Type B pancreatic cell (in vitro differentiated cells): ENCODE measurements at places on chromosomes 6 and 20.

GRCh38 chr6:139099984-139100383 is 34.9 kb upstream of the HECA start:
- no peak for DNase-seq

GRCh38 chr20:2213401-2213800 is 82.4 kb upstream of the TGM3 start:
- no peak for DNase-seq

GRCh38 chr6:132067286-132067685 is 116.1 kb upstream of the CCN2 start:
- DNase-seq: no peak

DNA sequence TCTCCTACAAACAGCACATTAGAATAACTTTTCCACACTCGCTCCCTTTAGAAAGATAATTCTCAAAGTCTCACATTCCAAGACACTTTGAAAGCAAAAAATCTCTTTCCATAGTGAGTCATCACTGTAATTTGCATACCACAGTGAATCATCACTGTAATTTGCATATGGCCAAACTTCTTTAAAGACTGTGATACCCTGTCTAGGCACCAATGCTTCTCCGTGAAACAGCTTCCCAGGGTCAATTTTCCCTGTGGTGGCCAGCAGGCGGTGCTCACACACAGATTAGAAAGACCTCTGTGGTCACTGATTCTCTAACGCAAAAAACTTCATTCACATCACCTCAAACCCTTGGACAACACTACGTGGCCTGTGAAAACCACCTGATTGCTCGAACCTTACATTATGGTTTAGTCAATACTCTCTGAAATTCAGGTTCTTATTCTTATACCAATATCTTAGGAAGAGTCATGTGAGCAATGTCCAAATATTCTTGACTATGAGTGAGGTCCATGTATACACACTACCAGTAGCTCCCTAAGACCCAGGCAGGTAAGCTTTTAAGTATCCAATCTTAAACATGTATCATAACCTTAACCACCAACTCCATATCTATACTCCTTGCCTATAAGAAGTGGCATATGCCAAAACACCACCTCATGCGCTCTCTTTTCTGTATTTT is 78.5 kb upstream of the PHACTR1 start:
- DNase-seq: no peak

DNA sequence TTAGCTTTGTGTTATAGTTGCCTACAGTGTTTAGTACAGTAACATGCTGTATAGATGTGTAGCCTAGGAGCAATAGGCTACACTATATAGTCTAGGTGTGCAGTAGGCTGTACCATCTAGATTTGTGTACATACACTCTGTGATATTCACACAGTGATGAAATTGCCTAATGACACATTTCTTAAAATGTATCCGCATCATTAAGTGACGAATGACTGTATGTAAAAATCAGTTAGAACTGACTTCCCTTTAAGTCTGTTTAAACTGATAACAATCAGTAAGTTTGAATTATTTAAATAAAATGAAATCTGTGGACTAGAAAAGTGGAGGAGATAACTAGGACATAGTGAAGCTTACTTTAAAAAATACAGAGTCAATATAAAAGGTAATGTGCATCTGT is 176.1 kb downstream of the CDKAL1 start:
- no peak for DNase-seq

- DNase-seq: no peak
Observed at GRCh38 chr20:1636621-1637020, 16.8 kb upstream of the SIRPB1 start.

DNA sequence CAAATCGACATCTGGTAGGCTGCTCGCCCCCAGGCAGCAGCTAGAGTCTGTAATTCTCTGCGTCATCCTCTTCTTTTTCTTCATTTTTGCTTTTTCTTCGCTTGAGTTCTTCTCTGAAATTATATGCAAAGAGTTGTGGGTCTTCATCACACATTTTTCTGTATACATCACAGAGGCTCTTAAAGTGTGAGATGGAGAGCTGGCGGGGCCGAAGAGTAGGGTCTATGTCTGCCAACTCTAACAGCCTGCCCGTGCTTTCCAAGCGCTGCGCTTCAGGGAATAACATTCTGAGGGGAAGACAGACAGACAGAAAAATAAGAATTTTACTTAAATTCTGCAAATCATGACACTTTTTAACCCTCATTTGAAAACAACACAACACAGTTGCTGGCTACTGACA is 6.0 kb upstream of the CLDN20 start:
- DNase-seq: no peak

DNA sequence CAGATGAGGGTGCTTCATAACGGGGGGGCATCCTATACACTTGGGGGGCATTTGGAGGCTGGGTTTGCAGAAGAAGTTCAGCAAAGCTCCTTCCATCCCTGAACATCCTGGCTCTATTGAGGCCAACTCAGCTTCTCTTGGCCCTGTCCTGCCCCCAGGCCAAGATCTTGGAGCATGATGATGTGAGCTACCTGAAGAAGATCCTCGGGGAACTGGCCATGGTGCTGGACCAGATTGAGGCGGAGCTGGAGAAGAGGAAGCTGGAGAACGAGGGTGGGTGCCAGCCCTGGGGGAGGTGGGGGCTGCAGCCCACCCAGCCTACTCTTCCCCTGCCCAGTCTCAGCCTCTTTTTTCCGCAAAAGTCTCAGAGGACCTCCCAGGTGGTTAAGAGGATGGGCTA is 17.2 kb downstream of the GDAP1L1 start:
- DNase-seq: no peak

GRCh38 chr6:162290846-162291465 is 436.6 kb downstream of the PRKN start:
- no peak for DNase-seq

DNA sequence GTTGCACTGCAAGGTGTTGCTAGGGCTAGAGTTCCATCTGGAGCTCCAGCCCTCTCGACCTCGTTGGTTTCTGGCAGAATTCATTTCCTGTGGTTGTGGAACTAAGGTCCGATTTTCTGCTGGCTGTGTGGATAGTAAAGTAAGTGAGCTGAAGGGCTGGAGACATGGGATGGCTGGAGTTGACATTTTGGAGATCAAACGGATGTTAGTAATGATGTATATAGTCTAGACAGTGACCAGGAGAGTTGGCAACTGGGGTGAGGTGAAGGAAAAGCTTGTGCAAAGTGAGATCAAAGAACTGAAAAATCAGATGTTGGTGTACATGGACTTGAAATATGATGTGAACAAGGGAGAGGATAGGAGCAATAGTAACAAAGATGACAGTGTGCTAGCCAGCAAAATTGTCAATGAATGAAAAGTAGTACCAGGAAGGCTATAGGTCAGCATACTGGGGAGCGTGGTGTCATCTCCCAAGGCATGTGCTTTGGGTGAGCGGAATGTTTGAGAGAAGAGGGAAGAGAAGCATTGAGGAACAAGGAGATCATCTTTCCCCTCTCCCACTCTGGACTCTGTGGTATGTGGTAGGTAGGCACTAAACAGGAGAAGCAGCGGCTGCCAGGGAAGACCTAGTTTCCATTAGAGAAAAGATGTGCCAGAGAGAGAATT is 7.8 kb downstream of the QRSL1 start:
- no peak for DNase-seq

DNA sequence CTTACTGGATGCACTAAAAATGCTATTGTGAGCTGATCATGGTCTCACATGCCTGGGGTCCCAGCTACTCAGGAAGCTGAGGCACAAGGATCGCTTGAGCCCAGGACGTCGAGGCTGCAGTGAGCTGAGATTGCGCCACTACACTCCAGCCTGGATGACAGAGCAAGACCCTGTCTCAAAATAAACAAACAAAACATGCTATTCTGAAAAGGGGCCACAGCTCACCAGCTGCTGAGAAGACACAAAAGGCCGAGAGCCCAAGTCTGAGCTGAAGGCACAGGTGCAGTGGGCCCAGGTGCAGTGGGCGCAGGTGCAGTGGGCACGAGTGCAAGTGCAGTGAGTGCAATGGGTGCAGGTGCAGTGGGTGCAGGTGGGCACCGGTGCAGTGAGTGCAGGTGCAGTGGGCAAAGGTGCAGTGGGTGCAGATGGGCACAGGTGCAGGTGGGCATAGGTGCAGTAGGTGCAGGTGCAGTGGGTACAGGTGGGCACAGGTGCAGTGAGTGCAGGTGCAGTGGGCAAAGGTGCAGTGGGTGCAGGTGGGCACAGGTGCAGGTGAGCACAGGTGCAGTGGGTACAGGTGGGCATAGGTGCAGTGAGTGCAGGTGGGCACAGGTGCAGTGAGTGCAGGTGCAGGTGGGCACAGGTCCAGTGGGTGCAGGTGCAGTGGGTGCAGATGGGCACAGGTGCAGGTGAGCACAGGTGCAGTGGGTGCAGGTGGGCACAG is 16.0 kb downstream of the ZBTB46 start:
- DNase-seq: no peak

GRCh38 chr6:155770856-155771255 is 315.2 kb upstream of the NOX3 start:
- no peak for DNase-seq
